ENCODE measurements at places on chromosomes 2 and 18.

- no peak for DNase-seq
Observed at GRCh38 chr18:43396266-43396665, 119.0 kb upstream of the SYT4 start.

- DNase-seq, result no peak
Observed at GRCh38 chr2:219643788-219644398, 16.5 kb downstream of the SLC4A3 start.

GRCh38 chr2:167859676-167860075 is 387.7 kb downstream of the STK39 start:
- no peak for DNase-seq

- no peak for DNase-seq
Observed at GRCh38 chr2:168997118-168997521, 34.0 kb downstream of the ABCB11 start.

DNA sequence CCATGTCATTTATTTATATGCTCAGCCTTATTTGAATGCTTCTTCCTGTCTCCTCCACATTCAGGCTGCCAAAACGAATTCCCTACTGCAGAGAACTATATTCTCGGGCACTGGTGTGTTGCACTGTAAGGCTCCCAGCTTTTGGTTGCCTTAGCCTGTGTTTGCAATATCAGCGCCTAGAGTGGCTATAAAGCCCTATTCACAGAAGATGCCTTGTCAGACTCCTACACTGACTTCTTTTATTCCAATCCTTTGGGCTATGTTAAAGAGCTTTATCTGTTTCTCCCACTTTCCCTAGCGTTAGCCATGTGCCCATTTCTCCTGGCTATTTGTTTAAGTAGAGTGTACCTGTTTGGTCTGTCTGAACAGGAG is 62.4 kb upstream of the EHBP1 start:
- DNase-seq, result no peak
